ENCODE measurements at places on chromosomes 2 and 18. TPM values are rescaled to one million over a fixed set of nuclear protein-coding genes. Genes with fewer than 3 reads are reported as not detected.

DNA sequence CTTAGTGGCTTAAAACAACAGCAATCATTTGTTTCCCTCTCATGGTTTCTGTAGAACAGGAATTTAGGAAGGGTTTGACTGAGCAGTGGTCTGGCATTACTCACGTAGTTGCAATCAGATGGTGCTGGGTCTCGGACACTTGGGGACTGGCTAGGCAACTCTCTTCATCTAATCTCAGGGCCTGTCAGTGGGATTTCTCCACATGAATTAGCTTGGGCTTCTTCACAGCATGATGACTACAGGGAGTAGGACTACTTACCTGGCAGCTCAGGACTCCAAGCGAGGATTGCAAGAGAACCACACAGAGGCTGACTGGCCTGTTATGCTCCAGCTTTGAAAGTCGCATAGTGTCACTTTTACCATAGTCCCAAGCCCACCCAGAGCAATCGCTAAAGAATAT, 125.1 kb downstream of the TTC27 start:
- DNase-seq: no peak

DNA sequence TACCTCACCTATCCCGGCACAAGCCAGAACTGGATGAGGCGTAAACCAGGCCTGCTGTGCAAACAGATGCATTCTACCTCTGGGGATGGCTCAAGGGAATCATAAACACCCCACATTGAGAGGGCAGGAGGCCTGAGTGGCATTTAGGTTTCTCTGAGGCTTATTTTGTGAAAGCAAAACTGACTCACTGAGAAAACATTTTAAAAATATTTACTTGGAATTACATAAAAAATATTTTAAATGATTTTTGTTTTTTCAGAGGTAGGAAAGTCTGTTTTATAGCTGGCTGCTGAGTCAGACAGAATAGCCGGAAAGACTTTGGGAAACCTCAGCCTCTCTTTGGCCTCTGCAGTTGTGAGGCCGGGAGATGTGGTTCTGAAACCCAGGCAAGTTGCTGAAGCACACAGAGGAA, 244.1 kb downstream of the NCKAP5 start:
- no peak for DNase-seq

DNA sequence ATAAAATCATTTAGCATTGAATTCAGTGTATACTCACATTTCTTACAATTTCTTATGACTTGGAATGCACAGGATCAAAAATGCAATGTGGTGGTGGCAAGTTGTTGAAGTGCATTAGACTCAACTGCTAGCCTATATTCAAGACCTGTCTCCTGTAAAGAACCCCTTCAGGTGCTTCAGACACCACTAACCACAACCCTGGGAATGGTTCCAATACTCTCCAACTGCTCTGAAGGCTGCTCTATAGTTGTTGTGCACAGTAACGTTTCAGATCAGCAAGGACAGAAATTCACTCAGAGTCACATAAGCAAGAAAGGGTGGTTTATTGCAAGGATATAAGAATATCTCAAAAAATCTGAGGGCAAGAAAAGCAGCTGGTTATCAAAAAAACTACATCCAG, 6.5 kb downstream of the GKN1 start:
- no peak for DNase-seq

DNA sequence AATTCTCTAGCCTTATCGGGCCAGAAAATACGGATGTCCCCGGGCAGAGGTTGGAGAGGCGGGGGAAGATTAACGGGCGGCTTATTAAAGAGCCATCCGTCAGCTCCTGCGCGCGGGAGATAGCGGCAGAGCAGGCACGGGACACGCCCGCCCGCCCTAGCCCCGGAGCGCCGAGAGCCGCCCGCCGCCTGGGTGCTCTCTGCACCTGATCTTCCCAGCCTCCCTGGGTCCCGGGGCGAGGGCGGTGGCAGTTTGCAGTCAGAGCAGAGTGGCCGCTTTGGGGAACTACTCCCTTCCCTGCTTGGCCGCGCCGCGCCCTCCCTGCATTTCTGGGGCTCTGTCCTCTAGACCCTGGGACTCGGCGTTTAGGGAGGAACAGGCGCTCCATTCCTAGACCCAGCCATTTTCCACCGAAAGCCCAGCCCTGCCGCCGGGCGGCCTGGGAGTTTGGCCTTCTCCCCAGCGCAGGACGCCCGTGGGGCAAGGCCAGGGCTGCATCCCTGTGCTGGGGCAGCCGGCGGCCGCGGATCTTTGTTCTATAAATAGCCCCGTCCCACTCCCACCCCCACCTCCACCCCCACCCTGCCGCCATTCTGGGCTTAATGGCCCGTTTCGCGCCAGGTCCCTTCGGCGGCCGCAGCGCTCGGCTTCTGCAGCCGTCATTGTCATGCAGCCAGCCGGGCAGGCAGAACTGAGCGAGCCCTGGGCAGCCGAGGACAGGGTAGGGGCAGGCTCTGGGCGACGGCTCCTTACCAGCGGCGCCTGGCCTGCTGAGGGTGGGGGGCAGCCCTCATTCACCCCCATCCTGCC, 6.6 kb downstream of the GAD1 start:
- no peak for DNase-seq

DNA sequence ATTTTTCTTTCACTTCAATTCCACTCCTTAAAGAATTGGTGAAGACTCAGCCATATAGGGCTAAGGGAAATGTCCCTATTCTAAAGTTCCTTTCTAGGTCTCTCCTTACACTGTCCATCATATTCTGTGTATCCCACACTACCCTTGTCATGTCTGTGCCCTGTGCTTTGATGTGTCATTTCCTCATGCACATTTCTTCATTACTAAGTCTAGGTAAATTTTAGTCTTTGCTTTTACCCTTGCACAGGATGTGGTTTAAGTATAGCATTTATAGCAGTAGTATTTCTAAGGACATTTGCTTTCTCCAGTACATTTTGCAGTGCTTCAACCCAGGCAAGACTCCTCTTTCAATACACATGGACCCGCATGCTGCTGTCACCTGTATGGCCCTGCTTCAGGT, 221.5 kb upstream of the ACVR2A start:
- DNase-seq: no peak

DNA sequence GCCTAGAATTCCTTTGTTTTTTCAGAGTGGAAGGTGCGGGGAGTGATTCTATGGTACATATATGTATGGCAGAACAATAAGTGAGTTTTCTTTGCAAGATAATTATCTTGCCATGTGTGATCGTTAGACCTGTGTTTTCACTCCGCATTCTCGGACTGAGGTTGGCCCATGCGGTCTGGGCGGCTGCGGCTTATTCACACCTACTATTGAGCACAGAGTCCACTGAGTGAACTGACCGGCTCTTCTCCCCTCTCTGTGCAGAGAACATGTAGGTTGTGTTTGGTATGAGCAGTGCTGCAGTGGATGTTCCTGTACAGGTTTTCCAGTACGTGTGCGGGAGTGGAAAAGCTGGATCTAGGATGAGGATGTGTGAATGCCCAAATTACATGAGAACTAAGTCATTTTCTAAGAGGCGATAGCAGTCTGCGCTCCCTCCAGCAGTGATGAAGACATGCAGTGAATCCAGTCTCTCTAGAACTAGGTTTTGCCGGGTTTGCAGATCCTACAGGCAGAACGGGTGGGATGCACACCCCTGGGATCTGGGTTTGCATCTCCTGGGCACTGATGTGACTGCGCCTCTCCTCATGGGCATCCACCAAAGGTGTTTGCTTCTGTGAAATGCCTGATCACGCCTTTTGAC, 27.1 kb downstream of the MTERF4 start:
- no peak for DNase-seq

The TCF23 gene
- polyA plus RNA-seq: not detected

The TEX44 gene
- not detected for polyA plus RNA-seq

The GALR1 gene
- not detected for polyA plus RNA-seq
